Stimulated activated CD4-positive, alpha-beta T cell treated with anti-CD3 and anti-CD28 coated beads, TNF-alpha, amount 100 ng/mL, for 4 hours (primary cell): ENCODE measurements at places on chromosomes 5 and 9.

- no peak for DNase-seq
Observed at GRCh38 chr5:159040181-159040580, 59.5 kb downstream of the EBF1 start.

DNA sequence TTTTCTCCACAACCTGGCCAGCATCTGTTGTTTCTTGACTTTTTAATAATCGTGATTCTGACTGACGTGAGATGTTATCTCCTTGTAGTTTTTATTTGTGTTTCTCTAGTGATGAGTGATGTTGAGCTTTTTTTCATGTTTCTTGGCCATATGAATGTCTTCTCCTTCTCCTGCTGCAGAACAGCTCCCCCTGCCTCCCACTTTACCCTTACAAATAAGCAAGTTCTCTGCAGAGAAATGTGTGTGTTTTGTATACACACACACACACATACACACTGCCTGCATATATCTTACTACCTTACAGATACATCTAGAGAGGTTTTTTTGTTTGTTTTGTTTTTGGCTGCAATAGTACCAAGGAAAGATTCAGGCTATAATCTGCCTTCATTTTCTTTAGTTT lies 88.7 kb upstream of the PHF24 start:
- DNase-seq, result no peak

- DNase-seq, result no peak
Observed at GRCh38 chr5:20476016-20476415, 488.0 kb upstream of the CDH18 start.

GRCh38 chr9:129317179-129318011 lies 139.3 kb upstream of the IER5L start:
- DNase-seq, result no peak

DNA sequence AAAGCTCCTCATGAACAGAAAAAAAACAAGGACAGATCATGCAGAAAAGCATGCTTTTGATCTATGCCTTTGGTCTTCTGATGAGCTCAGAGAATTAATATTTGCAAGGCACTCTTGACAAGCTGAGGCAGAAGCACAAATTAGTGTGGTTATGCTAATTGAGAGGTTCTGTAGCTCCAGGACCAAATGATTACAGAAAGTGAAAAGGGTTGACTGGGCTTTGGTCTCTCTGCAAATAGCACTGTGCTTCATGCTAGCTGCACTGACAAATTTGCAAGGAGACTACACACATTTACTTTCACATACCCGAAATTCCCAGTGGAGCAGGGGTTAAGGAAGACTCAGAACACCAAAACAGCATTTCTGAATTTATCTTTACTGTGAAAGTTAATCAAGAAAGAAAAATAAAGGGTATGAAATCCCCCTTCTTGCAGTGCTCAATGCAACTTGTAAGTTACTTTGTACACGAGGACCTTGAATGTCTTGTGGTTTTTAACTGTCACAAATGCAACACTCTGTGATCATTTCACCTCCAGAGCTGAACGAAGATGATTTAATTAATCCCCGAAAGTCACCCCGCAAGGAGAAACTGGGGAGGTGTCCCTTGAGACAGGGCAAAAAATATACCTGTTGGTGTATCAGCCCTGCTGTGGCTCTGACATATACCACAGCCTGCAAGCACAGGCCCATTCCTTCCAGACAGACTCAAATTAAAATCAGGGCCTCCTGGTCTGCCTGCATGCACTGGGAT lies 11.9 kb downstream of the RAPGEF1 start:
- DNase-seq, result no peak

GRCh38 chr5:37720550-37720952 lies 119.3 kb downstream of the GDNF start:
- DNase-seq, result no peak

GRCh38 chr5:168807287-168807686 lies 228.1 kb upstream of the PANK3 start:
- no peak for DNase-seq

DNA sequence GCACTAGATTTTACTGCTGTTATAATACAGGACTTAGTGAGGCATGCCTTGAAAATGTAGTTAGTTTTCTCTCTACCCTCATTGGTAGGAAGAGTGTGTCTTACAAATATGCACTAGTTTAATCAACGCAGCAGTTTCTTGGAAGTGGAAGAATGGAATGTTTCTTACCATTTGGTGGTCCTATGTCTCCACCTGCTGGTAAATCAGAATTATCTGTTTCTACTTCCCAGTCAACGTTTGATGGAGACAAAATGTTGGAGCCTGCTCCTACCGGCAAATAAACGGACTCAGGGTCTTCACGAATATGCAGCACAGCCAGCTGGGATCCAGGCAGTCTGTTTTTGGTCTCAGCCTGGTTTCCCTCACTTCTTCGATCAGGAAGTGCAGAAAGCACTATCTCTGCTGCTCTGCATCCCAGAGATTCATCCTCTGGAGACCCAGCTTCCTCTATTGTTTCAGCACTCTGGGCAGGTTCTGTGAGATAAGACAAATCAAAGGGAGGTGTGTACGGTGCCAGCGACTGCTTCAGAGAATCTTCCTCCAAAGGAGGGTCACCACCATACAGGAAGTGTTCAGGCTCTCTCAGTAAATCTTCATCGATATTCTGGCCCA lies 59.5 kb upstream of the PCA3 start:
- DNase-seq, result no peak

DNA sequence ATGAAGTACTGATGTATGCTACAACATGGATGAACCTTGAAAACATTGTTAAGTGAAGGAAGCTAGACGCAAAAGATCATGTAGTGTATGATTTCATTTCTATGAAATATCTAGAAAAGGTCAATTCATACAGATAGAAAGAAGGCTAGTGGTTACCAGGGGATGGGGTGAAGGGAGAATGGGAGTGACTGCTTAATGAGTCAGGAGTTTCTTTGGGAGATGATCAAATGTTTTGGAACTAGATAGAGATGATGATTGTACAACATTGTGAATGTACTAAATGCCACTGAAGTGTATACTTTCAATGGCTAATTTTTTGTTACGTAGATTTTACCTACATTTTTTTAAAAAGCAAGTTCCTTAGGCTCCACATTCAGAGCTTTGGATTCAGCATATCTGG lies 14.9 kb upstream of the DELE1 start:
- DNase-seq, result no peak

GRCh38 chr5:15502208-15502607 lies 2.2 kb downstream of the FBXL7 start:
- DNase-seq, result no peak

- no peak for DNase-seq
Observed at GRCh38 chr9:31323726-31324444, 1060.6 kb upstream of the ACO1 start.

GRCh38 chr5:80193401-80193800 lies 62.4 kb downstream of the SERINC5 start:
- DNase-seq, result no peak

GRCh38 chr5:91417219-91417618 lies 34.1 kb upstream of the ARRDC3 start:
- no peak for DNase-seq

DNA sequence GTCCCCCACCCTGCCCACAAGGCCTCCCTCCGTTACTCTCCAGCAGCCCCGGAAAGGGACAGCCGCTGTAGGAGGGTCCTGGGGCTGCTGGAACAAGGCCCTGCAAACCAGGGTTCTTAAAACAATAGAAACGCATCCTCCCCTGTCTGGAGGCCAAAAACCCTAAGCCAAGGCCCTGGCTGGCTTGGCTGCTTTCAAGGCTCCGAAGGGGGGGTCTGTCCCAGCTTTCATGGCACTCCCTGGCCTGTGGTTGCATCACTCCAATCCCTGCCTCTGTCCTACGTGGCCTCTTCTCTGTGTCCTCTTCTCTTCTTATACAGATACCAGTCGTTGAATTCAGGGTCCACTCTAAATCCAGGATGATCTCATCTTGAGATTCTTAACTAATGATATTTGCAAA lies 7.4 kb upstream of the UBAC1 start:
- DNase-seq, result no peak

- DNase-seq, result no peak
Observed at GRCh38 chr9:87770616-87771315, 44.8 kb downstream of the CTSL start.

DNA sequence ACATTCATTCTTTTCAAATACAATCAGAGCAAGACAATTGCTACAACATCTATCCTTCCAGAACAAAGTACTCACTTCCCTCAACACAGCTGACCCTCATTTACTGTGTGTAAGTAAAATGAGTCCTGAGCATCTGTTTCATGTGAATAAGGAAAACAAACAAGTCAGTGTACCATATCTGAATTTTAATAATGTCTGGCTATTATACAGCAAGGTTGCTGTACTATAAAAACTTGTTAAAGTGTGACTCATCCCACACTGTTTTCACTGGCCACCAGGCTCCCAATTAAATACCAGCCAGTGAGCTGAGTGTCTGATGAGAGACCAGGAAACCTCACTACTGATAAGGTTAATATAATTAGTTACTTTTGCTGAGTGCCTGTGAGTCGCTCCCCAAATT lies 339.8 kb downstream of the AGTPBP1 start:
- no peak for DNase-seq

- no peak for DNase-seq
Observed at GRCh38 chr9:92550765-92551164, 15.0 kb upstream of the ECM2 start.
